T-helper 17 cell (primary cell): ENCODE measurements at places on chromosomes 6 and 20.

DNA sequence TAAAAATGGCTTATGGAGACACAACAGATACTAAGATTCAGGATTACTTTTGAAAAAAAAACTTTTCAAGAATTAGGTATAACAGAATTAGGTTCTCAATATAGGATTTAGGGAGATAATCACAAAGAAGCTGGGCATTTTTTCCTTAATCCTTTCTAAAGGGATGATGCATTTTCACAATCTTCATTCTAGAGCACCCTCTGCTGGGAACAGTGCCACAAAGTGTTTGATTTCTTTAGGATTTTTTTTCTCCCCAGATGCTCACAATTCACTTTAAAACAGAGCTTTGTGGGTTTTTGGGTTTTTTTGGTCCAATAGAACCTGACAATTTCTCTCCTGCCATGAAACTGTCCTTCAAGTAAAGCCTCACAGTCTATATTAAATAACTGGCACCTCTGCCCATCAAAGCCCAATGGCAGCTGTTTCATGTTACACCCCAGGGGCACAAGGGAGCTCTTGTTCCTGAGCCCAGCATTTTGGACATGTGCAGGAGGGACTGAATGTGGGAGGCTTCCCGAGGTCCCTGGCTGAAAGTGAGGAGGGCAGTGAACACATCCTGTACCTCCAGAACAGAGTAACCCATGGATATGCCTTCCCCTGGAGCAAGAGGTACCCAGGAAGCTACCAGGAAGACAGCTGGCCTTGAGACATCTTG is 39.7 kb downstream of the PREP start:
- no peak for DNase-seq

DNA sequence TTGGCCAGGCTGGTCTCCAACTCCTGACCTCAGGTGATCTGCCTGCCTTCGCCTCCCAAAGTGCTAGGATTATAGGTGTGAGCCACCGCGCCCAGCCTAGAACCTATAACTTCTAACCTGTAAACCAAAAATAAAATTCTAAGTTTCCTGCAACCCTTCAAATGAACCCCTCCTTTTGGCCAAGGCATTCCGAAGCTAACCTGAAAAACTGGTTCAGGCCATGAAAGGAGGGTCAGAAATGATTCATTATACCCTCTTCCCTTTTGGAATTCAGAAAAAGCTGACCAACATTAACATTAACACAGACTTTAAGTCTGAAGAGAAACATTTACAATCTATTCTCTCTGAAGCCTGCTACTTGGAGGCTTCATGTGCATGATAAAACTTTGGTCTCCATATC is 165.1 kb downstream of the TINAG start:
- DNase-seq, result no peak

- no peak for DNase-seq
Measured at GRCh38 chr6:36636283-36636682, 42.1 kb downstream of the SRSF3 start.

DNA sequence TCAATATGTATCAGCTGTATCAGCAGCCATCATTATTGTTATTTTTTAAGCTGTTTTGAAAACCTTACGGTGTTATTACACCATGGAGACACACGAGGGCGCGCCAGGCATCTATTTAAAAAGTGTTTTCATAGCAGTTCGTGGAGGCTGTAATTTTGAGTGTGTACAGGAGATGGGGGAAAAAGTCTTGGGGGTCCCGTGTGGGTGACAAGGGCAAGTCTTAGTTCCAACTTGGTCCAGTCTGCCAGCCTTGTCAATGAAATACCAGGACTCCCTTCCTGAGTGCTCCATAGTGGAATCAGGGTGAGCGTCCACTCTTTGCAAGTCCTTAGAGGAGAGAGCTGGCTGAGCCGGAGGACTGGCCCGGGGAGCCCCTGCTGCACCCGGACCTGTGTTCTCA is 43.3 kb downstream of the SLC2A10 start:
- peak; percentile 14 for DNase-seq

DNA sequence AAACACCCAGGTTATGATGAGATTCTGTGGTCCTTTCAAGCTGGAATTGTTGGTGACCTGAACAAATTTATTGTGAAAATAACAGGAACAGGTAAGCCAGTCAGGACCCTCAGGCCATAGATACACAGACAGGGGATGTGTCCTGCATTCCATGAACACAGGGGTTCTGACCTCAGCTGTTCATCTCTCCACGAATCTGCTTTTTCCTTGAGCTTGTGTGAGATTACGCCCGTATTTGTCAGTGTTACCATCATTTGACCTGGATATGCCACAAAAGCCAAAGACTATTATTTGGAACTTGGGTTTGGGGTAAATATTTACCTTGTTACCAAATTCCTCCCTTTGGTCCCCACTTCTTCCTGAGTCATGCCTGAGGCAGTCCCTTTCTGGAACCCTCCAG is 288.9 kb downstream of the PREX1 start:
- no peak for DNase-seq

GRCh38 chr6:98980819-98981218 is 33.1 kb upstream of the FBXL4 start:
- no peak for DNase-seq

GRCh38 chr6:27133281-27134227 is 113.9 kb upstream of the PRSS16 start:
- DNase-seq, result peak; percentile 43

GRCh38 chr20:24194143-24194542 is 205.6 kb upstream of the GGTLC1 start:
- no peak for DNase-seq

DNA sequence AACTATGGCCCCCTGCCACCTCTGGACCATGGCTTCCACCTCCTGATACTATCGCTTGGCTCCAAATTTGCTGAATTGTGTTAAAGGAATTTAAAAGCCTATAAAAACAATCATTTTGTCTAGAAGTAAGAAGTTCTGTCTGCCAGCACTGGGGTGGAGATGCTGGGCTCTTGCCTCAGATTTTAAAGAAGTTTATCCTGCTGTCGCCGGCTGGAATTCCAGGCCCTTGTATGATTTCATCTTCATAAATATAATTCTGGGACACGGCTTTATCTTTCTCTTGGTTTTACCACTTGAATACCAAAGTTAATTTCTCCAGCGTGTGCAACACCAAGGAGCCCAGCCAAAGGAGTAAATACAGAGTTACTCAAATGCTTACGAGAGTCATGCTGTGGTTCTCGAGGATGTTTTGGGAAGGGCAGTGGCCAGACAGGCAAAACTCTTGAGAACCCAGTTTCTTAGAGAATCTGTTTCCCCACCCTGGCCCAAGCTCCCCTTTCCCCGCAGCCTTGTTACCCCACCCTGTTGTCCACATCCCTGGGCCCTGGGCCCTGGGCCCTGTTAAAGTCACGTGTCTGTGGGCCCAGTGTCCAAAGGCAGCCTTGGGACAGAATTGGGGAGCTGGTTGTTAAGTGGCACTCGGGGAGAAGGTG is 31.9 kb downstream of the C6orf89 start:
- DNase-seq, result no peak

- no peak for DNase-seq
Measured at GRCh38 chr6:5403076-5403475, 141.8 kb downstream of the FARS2 start.

- DNase-seq, result no peak
Measured at GRCh38 chr6:145153495-145153894, 581.8 kb downstream of the EPM2A start.

GRCh38 chr20:35238735-35239134 is 12.2 kb downstream of the MMP24 start:
- no peak for DNase-seq

DNA sequence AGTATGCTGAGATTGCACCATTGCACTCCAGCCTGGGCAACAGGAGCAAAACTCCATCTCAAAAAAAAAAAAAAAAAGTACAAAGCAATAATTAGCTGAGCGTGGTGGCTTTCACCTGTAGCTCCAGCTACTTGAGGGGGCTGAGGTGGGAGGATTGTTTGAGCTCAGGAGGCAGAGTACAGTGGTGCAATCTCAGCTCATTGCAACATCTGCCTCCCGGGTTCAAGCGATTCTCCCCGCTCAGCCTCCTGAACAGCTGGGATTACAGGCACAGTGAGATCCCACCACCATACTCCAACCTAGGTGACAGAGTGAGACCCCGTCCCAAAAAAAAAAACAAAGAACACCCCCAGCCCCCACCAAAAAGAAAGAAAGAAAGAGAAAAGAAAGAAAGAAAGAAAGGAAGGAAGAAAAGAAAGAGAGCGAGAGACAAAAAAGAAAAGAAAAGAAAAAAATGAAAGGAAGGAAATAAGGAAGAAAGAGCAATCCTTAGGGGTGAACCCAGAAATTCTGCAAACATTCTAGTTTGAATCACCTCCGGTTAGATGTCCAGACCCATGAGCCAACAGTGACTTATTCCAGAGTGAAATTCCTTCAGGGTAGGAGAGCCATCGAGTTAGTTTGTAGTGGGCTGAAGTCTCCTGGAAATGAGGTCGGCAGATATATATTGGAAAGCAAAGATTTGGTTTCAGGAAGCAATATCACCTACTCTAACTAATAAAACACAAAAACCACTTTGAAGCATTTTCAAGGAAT is 3.2 kb upstream of the RIPOR3 start:
- DNase-seq, result no peak

DNA sequence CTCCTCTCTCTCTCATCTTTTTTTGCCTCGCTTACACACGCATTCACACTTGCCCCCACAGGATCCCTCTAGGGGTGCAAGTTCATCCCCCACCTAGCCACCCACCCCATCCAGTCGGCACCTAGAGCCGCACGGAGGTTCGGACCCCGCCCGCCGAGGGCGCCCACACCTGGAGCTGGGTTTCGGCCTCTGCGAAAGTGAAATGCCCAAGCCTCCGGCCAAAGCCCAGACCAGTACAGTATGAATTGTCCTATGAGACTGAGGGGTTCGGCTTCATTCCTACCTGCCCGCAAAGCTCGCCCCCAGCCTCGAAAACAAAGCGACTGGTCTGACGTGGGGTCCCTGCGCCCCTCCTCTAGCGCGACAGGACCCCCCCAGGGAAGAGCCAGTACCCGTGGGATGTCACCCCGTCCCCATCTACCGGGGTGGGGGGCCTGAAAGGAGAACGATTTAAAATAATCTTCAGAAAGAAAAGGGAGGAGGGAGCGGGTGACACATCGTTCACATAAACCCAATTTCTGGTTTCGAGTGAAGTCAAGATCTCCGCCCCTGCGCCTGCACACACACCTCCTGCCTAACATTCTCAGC is 1.5 kb downstream of the TFAP2A start:
- DNase-seq, result no peak
